GM04503 (cell line): ENCODE measurements at places on chromosomes 16 and 17.

DNA sequence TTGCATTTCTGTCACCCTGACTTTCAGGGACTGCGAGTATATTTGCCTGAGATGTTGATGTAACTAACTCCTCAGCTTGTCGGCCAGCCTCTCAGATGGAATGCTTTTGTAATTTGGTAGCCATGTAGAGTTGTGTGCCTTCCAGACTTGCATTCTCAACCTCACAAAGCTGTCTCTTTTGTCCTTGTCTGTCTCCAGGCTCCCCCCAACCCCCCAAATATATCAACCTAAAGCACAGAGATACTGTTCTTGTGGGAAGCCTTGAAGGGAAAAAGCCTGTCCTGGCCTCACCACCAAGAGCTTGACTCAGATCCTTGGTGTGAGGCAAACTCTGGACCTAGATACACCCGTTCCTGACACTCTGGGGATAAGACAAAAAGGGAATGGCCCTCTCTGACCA lies 18.4 kb downstream of the SAP30BP start:
- no peak for DNase-seq

- no peak for DNase-seq
Measured at GRCh38 chr17:77027271-77027889, 113.4 kb upstream of the SEC14L1 start.

DNA sequence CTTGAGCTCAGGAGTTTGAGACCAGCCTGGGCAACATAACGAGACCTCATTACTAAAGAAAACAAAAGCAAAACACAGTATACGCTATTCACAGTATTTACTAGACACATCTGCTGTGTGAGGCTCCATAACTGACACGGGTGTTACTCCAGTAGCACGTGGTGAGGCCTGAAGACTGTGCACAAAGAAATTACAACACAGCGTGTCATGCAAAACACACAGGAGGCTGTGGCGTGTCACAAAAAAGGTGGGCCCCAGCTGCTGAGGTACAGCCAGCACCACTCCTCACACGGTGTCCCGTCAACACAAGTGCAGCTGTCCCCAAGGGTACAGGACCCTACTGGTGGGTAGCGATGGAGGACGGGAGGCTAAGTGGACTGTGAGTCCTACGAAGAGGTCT lies 2.7 kb downstream of the CYBC1 start:
- no peak for DNase-seq

DNA sequence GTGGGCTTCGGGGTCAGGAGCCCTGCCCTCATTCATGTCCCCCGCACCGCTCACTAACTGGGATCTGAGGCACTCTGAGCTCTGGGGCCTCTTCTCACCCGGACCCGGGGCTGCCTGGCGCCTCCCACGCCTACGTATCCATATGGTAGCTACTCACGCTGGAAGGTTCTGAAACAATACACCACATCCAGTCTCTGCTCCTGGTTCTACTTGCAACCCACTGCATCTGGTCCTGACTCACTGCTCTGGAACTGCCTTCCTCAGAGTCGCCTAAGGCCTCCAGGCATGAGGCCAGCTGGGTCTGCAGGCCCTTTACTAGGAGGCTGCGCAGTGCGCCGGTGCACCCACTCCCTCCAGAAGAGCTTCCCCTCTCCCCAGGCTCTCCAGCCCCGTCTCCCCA lies 18.1 kb downstream of the USP36 start:
- DNase-seq = peak; percentile 82

GRCh38 chr16:72195609-72196008 lies 23.7 kb upstream of the PMFBP1 start:
- no peak for DNase-seq

DNA sequence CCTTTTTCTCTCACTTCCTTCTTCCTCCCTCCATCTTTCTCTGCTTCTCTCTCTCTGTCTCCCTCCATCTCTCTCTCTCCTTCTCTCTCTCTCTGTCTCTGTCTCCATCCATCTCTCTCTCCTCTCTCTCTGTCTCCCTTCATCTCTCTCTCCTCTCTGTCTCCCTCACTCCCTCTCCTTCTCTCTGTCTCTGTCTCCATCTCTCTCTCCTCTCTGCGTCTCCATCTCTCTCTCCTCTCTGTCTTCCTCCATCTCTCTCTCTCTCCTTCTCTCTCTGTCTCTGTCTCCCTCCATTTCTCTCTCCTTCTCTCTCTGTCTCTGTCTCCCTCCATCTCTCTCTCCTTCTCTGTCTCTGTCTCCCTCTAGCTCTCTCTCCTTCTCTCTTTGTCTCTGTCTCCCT lies 194.1 kb downstream of the GSG1L start:
- DNase-seq = no peak

DNA sequence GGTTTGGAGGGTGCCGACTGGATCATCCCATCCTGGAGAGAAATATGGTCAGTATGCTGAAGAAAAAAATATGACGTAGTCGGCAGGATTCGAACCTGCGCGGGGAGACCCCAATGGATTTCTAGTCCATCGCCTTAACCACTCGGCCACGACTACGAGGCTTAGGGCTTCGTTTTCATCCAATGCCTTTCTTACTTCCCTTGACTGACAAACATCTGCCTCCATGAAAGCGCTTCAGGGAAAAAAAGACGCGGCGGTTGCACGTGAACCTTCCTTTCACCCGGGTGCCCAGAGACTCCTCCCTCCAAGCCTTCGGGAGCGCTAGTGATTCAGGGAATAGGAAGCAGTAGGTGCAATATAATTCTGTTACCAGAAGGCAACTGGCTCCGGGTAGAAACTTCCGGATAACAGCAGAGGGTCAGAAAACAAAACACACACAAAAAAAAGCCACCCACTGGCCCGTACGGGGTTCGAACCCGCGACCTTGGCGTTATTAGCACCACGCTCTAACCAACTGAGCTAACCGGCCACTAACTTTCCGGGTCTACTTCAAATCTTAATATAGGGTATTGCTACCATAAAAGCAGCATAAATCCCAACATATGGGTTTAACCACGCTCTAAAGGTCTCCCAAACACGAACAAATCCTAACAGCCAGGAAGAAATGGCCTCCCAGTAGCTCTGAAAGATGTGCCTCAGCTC lies 16.3 kb upstream of the AURKB start:
- DNase-seq = peak; percentile 75

DNA sequence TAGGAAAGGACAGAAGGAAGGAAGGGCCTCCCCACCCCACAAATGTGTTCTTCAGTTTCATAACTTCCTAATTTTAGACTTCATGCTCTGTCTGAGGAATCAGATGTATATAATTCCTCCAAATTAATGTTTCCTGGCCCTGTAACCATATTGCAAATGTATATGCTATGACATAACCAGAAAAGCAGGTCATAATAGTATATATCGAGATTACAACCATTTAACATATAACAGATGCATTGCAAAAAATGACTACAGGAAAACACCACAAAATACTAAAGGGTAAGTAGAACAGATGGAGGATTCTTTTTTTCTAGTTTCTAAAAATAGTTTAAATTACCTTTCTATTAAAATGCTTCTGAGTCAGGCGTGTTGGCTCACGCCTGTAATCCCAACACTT lies 3.1 kb upstream of the EXOC7 start:
- DNase-seq = no peak

GRCh38 chr17:44906010-44906646 lies 6.9 kb upstream of the EFTUD2 start:
- peak; percentile 82 for DNase-seq
